Hematopoietic multipotent progenitor cell (in vitro differentiated cells): ENCODE measurements at places on chromosomes 5 and 9. TPM values are rescaled to one million over a fixed set of nuclear protein-coding genes. Genes with fewer than 3 reads are reported as not detected.

GRCh38 chr9:134190232-134191121 lies 26.1 kb upstream of the RNU6ATAC start:
- DNase-seq, result no peak

GRCh38 chr9:107874137-107874536 lies 384.6 kb upstream of the KLF4 start:
- no peak for DNase-seq

DNA sequence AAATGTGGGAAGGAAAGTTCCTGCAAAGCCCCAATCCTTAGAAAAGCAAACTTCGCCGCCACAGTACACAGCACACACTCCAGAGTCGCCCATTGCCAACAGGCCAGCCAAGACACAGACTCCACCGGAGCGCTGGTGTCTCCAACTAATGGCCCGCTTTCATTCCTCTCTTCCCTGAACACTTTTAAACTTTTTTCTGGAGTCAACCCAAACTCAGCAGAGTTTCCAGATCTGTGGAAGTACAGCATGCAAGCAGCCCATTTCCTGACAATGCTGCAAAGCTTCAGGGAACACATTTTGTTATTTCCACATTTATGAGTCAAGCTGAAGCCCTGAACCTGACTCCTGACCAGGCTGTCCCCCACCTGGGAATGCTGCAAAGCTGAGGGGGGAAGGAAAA lies 351.9 kb downstream of the NFIB start:
- DNase-seq, result no peak

FBXO10 gene
- total RNA-seq, result 4.6 TPM

ZBED3 gene
- 7.0 TPM for total RNA-seq

SLC6A3 gene
- not detected for total RNA-seq

GPR151 gene
- total RNA-seq, result not detected
